Mesendoderm (in vitro differentiated cells): ENCODE measurements at places on chromosomes 16 and 17.

- DNase-seq, result no peak
These were observed 53.4 kb upstream of the CBX4 start for GRCh38 chr17:79892457-79893241.

- no peak for DNase-seq
These were observed 43.6 kb downstream of the NLRC5 start for GRCh38 chr16:57032931-57033330.

GRCh38 chr17:15914400-15915170 is 30.3 kb upstream of the ADORA2B start:
- peak; percentile 35 for DNase-seq

DNA sequence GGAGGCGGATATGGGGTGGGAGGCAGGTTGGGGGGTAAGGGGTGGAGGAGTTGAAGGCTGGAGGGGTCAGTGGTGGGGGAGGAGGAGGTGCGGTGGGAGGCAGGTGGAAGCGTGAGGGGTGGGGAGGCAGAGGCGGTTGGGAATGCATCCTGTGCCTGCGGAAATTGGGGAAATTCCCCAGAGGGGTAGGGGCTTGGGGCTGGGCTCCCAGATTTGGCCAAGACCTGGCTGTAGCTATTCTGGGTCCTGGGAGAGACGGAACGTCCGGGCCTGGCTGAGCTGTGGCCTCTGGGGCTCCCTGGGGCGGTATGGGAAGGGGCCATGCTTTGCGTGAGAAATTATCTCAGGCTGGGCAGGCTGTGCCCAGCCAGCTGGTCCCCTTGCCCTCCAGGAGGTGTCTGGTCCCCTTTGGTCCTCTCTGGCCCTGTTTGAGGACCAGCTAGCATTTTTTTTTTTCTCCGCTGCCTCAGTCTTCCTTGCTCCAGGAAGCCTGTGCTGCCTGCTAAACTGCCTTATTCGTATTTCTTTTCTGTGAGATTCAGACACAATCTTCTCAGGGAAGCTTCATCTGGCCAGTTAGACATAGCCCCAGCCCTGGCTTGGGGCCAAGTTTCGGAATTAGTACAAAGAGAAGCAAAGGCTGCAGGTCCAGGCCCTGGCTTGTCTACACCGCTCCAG is 7.3 kb upstream of the TRPV2 start:
- DNase-seq, result no peak

DNA sequence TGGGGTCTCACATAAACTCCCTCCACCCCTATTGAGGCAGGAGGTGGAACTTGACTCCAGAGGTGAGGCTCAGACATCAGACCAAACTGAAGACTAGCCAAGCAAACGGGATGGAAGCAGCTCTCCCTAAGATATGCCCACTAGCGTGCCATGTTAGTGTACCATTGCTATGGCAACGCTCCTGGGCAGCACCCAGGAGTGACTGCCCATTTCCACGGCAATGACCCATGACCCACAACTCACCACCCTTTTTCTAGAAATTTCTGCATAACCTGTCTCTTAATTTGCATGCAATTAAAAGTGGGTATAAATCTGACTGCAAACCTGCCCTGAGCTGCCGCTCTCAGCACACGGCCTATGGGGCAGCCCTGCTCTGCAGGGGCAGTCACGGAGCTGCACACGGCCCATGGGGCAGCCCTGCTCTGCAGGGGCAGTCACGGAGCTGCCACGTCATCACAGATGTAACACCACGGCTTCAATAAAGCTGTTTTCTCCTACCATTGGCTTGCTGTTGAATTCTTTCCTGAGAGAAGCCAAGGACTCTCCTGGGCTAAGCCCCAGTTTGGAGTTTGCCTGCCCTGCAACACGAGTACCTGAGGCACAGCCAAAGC is 164.3 kb downstream of the RBFOX3 start:
- DNase-seq, result no peak

- DNase-seq, result no peak
These were observed 101.2 kb downstream of the YPEL2 start for GRCh38 chr17:59432657-59433056.

- no peak for DNase-seq
These were observed 16.4 kb upstream of the SLC16A11 start for GRCh38 chr17:7060165-7060891.

- DNase-seq, result no peak
These were observed 358.0 kb downstream of the C16orf95 start for GRCh38 chr16:86959091-86959651.

GRCh38 chr16:66128371-66128770 is 238.1 kb upstream of the CDH5 start:
- no peak for DNase-seq

DNA sequence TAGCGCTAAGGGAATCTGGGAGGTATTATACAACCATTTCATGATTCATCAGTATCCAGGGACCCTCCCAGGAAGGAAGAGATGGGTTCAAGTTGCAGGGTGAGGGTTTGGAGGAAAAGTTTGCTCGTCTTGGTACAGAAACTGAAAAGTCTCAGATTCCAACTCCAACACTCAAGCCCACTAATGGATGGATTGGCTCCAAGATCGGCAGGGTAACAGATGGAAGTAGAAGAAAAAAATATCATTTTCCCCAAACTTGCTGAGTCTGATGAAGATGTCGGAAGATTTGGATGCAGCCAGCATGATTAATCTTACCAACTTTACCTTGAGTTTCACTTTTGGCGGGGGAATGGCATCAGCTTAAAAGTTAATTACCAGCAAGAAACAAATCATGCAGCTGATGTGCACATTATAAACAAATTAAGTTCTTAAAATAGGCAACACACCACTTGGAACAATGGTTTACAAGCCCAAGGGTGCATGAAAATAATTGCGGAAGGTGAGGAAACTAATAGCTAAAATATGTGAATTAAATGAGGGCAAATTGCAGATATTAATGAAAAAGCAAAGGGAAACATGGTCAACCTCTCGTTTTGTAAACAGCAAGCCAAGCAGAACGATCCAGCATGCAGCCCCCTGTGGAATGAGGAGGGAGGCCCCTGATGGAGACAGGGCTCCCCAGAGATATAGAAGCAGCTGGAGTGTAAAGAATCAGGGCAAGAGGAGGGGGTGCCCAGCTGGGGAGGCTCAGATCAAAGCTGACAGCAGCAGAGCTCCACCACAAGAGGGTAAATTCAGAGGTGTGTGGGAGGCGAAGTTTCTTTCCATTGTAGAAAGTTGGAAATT is 44.1 kb upstream of the GRIN2A start:
- no peak for DNase-seq
